Activated gamma-delta T cell treated with Interleukin-2 at 50 U/mL for 16 hours (primary cell): ENCODE measurements at places on chromosomes 5 and 9.

DNA sequence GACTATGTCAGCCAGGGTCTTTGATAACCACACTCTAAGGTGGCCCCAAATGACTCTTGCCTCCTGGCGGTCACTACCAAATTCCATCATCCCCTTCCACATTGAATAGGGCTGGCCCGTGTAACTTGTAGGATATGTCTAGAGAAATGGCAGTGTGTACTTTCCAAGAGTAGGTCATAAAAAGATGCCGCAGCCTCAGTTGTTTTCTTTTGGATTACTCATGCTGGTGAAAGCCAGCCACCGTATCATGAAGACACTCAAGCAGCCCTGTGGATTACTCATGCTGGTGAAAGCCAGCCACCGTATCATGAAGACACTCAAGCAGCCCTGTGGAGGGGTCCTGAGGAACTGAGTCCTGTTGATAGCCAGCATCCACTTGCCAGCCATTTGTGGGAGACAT is 172.0 kb upstream of the TBC1D2 start:
- DNase-seq = no peak

GRCh38 chr5:16502866-16503265 is 37.3 kb upstream of the ZNF622 start:
- no peak for DNase-seq

- DNase-seq = no peak
These were observed 14.0 kb downstream of the ARL15 start for GRCh38 chr5:54296386-54296785.

DNA sequence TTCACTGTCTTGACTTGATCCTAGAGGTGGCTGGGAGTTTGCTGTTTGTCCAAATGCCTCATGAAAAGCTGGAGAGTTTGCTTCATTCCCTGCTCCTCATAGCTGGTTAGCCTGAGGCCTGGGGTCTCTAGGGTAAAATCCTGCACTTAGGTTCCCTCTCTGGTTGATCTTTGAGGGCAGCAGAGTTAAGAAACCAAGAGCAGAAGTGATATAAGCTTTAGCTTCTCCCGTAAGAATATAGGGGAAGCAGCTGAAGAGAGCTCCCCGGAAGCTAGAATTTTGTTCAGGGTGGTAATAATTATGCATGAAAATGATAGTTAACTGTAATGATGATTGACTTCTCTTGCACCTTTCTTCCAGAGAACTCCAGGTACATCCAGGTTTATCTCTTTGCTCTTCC is 1.4 kb downstream of the FAM53C start:
- DNase-seq = no peak

DNA sequence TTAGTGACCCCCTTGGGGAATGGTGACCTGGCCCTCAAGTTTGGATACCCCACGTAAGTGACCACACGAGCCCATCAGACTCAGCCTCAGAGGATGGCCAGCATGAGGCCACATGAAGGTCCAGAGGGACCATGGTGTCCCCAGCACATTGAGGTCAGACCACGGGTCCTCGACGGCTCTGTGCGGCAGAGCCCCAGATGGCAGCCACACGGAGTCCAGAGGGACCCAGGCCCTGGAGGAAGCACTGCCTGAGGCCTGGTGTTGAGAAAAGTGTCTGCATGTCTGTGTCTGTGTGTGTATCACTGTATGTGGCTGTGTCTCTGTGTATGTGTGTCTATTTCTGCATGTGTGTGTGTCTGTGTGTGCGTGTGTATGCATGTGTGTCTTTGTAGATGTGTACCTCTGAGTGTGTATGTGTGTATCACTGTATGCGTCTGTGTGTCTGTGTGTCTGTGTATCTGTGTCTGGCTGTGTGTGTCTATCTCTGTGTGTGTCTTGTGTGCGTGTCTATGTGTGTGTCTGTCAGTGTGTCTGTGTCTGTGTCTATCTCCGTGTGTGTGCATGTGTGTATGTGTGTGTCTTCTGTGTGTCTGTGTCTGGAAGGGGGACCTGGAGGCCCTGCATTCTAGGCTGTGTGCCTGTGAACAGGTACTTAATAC is 992 bp downstream of the LCNL1 start:
- no peak for DNase-seq

DNA sequence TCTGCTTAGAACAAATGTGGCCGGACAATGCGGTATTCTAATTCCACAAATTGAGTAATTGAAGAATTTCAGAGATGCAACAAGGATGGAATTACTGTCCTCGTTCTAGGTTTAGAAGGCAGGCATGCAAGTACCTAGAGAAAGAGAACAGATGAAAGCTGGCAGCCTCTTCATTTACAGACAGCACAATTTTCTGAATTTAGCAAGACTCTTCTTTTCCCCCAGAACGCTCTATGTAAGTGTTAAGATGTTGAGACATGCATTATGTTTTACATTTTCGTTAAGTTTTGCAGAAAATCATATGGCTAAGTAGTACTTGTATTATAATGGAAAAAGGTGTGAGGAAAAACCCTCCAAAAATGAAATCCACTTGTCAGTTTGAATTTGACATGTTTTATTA is 259.5 kb upstream of the ARRDC3 start:
- DNase-seq = no peak

- DNase-seq = no peak
These were observed 8.1 kb upstream of the RAD23B start for GRCh38 chr9:107274953-107275422.

GRCh38 chr9:23220171-23220570 is 605.9 kb downstream of the ELAVL2 start:
- no peak for DNase-seq

GRCh38 chr5:81292130-81292529 is 9.3 kb upstream of the ZCCHC9 start:
- DNase-seq = no peak

- DNase-seq = no peak
These were observed 20.9 kb downstream of the DUSP1 start for GRCh38 chr5:172749881-172750633.

DNA sequence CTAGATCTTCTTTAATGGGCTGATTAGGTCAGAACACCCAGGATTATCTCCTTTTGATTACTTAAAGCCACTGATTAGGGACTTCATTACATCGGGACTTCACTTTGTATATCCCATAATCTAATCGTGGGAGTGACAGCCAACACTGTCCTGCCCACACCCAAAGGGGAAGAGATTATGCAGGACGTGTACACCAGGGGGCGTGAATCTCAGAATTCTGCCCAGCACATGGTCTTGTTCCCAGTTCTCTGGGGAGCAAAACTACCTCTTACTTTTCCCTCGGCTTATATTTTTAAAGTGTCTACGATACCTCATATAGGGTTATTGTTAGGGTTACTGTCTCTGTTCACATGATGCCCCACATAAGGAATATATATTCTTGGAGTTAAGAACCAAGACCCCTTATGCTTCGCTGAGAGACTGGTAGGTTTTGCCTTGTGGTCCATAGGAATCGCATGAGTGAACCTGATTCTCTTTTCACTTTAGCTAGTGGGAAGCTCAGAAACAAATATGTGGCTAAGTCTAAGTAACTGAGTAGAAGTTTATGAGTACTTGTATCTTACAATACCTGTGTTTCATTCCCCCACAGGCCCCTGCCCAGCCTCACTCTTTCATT is 192.7 kb downstream of the GNA14 start:
- peak; percentile 13 for DNase-seq

DNA sequence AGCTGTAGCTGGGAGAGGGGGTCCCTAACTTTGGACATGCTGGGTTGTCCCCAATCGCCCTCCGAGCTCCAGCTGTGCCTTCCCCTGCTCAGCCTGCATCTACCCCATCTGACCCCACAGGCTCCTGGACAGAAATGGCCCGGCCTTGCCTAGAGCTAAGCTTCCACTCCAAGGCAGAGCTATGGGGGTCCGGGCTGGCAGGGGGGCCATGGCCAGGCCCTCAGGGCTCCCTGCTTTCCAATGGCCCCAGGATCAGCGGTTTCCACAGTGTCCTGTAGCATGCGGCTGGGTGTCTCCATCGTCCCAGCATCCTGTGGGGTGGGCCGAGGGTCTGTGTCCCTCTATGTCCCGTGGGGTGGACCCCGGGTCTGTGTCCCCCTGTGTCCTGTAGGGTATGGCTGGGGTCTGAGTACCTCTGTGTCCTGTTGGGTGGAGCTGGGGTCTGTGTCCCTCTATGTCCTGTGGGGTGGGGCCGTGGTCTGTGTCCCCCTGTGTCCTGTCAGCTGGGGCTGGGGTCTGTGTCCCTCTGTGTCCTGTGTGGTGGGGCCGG is 130.6 kb downstream of the RXRA start:
- DNase-seq = no peak

GRCh38 chr5:123036391-123037103 is at the start of gene PPIC:
Gene PPIC, minus strand, starts transcription at chr5:123036725. Its CDS starts 100 bp downstream, at chr5:123036625.
- DNase-seq = no peak

GRCh38 chr9:97067490-97067889 is 28.5 kb upstream of the CTSV start:
- no peak for DNase-seq

GRCh38 chr9:106731910-106732309 is 131.1 kb upstream of the ZNF462 start:
- DNase-seq = no peak

DNA sequence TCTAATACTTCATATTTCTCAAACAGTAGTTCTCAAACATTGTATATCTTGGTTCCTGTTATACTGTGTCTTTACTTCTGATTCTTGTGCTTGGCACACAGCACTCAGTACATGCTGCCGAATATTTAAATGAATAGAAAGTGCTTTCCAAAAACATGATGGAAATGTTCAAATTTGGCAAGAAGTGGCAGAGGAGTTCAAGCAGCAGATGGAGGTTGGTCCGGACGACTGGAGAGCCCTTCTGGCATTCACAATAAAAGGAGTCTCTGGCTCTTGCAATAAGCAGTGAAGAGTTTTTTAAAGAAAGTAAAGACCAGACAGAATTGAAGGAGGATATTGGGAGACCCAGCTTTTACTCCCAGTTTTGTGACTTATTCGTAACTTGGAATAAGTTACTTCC is 36.3 kb downstream of the TSTD2 start:
- no peak for DNase-seq
